Suppressor macrophage treated with lipopolysaccharide for 4 hours (primary cell): ENCODE measurements at places on chromosomes 4 and X.
A peak's percentile ranks its signal among the peaks of the same experiment; 100 is the strongest.

DNA sequence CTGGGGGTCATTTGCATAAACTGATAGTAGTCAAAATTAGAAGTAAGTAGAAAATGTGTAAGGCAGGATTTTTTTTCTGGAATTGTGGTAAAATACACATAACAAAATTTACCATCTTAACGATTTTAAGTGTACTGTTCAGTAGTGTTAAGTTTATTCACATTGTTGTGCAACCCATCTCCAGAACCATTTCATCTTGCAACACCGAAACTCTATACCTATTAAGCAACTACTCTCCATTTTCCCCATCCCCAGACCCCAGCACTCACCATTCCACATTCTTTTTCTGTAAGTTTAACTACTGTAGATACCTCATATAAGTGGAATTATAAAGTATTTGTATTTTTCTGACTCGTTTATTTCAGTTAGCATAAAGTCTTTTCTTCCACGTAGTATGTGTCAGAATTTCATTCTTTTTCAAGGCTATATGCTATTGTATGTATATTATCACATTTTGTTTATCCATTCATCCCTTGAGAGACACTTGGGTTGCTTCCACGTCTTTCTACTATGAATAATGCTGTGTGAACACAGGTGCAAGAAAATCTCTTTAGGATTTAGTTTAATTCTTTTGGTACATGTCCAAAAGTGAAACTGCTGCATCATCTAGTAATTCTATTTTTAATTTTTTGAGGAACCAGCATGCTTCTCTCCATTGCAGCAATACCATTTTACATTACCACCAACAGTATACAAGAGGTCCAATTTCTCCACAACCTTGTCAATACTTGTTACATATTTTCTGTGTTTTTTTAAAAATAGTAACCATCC is 39.1 kb upstream of the NSUN7 start:
- DNase-seq, result peak; percentile 73

- DNase-seq, result peak; percentile 28
These were observed 135.4 kb downstream of the CRLF2 start for GRCh38 chrX:1076871-1077651.

DNA sequence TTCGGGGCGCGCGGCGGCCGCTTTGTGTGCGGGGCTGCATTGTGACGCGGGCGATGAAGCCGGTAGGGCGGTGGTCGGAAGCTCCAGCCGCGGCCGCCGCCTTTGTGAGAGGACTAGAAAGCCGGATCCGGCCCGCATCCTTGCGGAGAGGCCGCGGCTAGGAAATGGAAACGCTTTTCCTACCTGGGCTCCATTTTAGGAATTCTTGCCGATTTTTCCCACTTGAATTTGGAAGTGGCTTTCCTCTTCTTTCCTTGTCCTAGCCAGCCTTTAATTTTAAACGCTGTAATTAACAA is 708 bp downstream of the TMSB4X start:
- peak; percentile 45 for DNase-seq

DNA sequence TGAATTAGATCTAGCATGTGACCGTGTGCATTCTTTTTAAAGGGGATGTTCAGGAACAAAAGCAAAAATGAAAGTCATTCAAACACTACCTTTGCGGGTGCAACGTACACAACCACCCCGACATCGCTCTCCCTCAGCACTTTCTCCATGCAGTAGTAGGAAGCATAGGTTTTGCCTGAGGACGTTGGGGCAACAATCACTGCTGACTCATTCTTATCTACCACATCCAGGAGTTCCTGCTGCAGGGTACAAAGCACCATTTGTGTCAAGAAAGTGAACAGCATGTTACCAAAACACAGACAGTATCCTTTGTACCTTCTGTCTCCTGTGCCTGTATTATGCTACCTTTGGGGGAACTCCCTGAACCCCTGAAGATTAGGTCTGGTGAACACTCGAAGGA is 58.6 kb downstream of the DDX60L start:
- DNase-seq, result peak; percentile 16

GRCh38 chrX:39425124-39425806 is 624.0 kb downstream of the MID1IP1 start:
- DNase-seq, result no peak

- DNase-seq, result no peak
These were observed 26.3 kb downstream of the TBCK start for GRCh38 chr4:106289737-106290136.

DNA sequence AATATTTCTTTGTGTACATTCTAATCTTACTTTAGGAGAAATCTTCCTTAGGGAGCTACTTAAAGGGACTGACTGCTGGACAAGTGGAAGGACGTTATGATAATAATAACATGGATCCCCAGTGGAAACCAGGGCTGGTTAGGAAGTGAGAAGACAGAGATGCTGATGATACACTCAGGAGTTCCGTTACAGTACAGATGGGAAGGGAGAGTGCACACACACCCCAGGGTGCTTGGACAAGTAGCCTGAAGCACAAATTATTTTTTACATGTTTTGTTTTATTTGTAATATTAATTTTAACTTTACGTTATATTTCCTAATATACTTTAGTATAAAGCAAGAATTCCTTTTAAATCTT is 84.1 kb downstream of the BMPR1B start:
- DNase-seq, result no peak

GRCh38 chr4:177229331-177229730 is 80.3 kb upstream of the NEIL3 start:
- DNase-seq, result peak; percentile 11

DNA sequence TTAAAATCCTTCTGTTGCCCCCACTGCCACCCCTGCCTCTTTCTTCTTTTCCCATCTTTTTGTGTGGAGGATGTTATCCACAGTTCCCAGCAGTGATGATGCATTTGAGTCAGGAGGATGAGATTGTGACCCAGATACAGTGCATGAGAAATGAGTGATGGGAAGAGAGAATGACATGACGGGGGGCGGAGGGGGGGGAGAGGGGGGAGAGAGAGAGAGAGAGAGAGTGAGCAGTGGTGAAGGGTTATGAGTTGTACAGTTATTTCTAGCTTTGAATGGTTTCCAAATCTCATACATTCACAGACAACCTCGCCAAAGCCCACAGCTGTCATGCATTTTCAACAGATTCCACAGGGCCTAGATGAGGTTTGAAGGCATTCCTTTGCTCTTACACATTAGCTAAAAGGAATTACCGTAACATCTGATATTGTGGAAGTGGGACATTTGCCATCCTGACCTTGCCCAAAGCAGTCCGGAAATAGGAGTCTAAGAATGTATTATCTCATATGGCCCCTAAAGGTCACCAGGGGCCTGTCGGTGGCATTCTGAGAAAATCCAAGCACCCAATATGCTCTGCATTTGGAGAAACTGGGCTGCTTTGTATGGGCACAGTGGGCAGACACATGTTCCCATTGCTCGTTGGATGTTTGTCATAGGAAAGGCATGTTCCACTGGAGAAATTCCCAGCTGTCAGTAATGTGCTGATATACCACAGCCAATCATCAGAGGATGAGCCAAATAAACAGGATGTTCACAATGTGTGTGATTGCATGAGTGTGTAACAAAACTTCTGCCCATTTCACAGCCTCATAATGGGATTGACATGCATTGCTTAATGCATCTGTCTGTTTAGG is 435.8 kb downstream of the SPRY1 start:
- DNase-seq, result no peak

- no peak for DNase-seq
These were observed 642.6 kb downstream of the PCDH7 start for GRCh38 chr4:31362756-31363155.
